Mammary epithelial cell (primary cell): ENCODE measurements at places on chromosomes 2 and 18. TPM values are rescaled to one million over a fixed set of nuclear protein-coding genes. Genes with fewer than 3 reads are reported as not detected.
A peak's percentile ranks its signal among the peaks of the same experiment; 100 is the strongest.

Gene SEMA4C
- total RNA-seq, result 14.0 TPM

Gene NPAS2
- total RNA-seq, result 116 TPM

Gene TLK1
- 15.8 TPM for total RNA-seq

DNA sequence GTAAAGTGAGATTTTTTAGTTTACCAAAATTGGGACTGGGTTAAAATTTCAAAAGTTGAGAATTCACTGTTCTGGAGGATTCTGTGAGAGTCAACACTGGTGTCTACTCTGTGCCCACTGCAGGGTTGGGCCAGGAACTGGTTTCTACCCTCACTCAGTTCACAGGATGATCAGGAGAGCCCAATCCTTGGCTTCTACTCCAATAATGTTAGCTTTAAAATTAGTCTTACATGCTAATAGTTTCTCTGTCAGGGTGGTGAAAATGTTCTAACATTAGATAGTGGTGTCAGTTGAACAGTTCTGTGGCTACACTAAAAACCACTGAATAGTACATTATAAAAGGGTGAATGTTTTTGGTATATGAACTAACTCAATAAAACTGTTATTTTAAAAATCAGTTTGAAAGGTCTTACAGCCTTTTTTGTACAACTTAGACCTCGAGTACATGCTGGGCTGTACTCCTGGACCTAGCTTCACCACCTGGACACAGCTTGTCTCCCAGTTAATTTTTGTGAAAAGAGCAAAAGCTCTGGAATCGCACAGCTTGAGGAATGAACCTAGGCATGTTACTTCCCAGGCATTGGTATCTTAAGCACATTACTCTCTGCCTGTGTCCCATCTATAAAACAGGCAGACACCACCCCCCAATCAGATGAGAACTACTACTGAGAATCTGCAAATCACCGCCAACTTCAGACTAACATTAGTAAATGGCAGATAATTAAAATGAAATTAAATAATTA lies 44.4 kb downstream of the ACVR1 start:
- DNase-seq, result no peak

DNA sequence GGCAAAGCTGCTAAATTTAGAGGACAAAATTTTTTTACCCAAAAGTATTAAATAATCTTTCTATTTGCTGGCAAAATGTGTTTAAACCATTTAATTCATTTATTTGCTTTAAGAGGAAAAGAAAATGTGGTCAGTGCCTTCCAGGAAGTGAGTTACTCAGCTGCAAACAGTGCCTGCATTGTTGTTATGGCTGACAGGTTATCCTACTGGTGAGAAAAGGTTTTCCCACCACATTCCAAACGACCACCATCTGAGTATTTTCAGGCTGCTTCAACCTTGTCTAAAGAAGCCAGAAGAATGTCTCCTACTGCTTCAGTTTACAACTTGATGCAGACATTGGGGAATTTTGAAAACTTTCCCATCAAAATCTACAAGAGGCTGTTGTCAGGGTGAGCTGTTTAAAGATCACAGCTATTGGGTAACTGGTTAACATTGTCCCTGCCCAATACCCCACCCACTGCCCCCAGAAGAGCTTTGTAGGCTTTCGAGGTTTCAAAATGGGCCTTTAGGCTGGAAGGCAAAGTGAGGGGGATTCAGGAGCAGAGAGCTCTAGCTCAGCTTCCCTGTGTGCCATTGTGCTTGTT lies 461.3 kb upstream of the FANCL start:
- peak; percentile 73 for DNase-seq

GRCh38 chr18:30093376-30093775 lies 949.2 kb downstream of the DSC3 start:
- no peak for DNase-seq

DNA sequence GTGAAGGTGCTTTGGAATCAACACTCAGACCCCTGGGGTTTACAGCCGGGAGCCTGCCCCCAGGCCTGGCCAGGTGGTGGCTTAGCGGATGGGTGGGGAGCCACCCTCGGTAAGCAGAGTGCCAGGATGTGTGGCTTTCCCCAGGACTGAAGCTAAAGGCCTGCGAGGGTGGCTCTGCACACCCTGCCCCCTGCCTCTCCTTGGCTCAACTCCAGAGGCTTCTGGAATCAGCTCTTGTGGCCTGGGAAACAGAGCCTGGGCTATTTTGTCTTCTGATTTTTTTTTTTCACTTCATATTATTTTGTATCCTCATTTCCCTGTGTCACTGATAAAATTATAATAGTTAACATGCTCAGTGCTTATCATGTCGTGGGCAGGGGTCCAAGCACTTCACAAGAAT lies 79.8 kb downstream of the RHOB start:
- DNase-seq, result no peak

DNA sequence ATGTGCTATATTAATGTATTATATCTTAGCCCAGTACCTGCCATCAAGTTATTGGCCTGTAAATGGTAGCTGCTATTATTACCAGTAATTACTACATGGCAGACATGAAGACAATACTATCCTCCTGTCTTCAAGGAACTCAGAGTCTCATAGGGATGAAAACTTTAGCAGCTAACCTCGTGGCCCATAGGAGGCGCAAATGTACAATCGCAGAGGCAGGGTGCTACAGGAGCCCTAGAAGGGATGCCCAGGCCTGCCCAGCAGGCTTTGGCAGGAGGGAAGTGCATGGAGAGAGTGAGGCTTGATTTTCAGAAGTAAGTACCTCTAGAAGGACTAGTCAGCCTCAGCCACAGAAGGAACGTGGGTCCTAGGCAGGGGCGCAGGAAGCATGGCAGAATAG lies 44.7 kb upstream of the KIDINS220 start:
- peak; percentile 39 for DNase-seq

Gene SAG
- total RNA-seq, result not detected

GRCh38 chr2:42390401-42390969 lies 29.5 kb upstream of the COX7A2L start:
- no peak for DNase-seq
